ENCODE measurements at places on chromosomes 1 and 21.
A peak's percentile ranks its signal among the peaks of the same experiment; 100 is the strongest.

- peak; percentile 40 for DNase-seq
Measured at GRCh38 chr1:108962681-108963051, 618 bp downstream of the CLCC1 start.

DNA sequence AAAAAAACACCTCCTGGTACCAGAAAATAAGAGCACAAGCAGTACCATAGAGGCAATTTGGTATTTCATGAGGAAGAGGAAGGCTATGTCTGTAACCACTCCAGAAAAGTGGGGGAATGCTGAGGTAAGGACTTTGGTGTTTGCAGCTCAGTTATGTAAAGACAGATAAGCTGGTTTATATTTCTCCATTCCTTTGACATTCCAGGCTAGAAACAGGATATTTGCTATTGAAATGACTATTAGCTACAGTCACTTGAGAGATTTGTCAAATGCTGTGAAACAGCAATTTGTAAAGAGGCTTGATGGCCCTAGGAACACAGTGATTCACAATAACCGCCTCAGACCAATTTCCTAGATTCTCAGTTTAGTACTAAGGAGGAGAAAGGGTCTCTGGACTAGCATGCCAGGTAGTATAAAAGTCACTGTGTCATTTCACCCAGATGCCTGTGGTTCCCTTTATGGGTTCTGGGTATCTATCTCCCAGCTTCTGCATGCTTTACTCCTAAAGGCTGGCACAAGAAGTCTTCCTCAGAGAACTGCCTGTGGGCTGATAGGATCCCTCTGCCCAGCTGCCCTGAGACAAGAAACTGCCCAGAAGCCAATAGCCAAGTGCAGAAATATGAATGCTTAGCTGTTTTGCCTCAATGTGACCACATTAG lies 80.5 kb downstream of the VCAM1 start:
- no peak for DNase-seq

GRCh38 chr1:10664251-10664650 lies 132.2 kb downstream of the CASZ1 start:
- no peak for DNase-seq

DNA sequence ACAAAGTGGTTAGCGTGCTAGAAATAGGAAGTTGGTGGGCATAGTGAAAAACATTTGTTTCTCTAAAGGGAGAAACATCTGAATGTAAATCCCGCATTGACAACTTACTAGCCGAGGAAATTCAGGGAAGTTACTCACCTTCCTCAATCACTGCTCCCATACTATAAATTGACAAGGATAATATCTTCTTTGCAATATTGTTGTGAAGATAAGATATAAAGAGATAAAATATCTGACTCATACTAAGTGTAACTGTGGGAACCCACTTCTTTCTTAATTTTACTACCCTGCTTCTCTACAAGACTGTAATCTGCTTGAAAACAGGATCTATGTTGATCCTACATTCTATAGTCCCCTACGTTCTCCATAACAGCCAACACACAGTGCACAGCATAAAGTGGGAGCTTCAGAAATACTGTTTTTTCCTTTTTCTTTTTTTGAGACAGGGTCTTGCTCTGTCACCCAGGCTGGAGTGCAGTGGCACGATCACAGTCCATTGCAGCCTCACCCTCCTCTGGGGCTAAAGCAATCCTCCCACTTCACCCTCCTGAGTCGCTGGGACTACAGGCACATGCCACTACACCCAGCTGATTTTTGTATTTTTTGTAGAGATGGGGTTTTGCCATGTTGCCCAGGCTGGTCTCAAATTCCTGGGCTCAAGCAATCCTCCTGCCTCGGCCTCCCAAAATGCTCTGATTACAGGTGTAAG lies 57.4 kb upstream of the C1orf21 start:
- DNase-seq, result no peak

DNA sequence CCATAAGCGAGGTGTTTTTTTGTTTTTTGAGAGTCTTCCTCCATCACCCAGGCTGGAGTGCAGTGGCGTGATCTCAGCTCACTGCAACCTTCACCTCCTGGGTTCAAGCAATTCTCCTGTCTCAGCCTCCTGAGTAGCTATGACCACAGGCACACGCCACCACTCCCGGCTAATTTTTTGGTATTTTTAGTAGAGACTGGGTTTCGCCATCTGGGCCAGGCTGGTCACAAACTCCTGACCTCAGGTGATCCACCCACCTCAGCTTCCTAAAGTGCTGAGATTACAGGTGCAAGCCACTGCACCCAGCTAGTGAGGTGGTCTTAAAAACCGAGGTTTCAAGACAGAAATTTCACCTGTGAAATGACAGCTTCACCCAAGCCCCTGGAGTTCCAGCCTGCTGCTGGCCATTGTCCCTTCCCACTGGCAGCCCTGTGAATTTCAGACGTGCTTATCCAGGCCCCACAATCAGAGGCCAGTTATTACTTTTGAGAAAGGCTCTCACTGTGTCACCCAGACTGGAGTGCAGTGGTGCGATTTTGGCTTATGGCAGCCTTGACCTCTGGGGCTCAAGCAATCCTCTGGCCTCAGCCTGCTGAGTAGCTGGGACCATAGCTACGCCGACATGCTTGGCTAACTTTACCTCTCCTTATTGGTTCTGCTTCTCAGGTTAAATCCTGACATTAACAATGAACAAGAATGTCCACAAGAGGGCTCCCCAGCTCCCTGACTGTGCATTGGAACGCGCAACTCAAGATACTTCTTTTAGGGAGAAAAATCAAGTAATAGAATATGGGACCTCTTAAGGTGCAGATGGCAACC lies 19.4 kb downstream of the ENO1 start:
- peak; percentile 62 for DNase-seq

- DNase-seq, result no peak
Measured at GRCh38 chr1:194734970-194735369, 1548.6 kb upstream of the B3GALT2 start.

Measured in epithelial cell of esophagus (primary cell).